Hippocampal formation (tissue), 2 donors: ENCODE measurements at places on chromosomes 5 and 9.
A peak's percentile ranks its signal among the peaks of the same experiment; 100 is the strongest.

GRCh38 chr5:146589028-146589345, 73.0 kb upstream of the GPR151 start:
- DNase-seq: peak; percentile 74

GRCh38 chr5:7856855-7857254, 5.9 kb upstream of the CFAP90 start:
- peak; percentile 53 for DNase-seq

DNA sequence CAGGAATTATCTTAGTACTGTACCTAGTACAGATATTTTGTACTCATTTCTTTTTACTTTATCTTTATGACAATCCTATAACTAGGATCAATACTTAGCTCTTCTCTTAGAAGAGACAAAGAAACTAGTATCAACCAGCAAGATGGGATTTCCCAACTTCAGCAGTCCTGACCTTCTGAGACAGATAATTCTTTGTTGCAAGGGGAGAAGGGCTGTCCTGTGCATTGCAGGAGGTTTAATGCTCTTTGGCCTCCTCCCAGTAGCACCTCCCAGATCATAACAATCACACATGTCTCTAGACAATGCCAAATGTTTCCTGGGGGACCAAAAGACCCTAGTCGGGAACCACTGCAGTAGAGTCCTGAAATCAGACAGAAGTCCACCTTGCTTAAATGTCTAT, 424.3 kb upstream of the DMAC1 start:
- no peak for DNase-seq

DNA sequence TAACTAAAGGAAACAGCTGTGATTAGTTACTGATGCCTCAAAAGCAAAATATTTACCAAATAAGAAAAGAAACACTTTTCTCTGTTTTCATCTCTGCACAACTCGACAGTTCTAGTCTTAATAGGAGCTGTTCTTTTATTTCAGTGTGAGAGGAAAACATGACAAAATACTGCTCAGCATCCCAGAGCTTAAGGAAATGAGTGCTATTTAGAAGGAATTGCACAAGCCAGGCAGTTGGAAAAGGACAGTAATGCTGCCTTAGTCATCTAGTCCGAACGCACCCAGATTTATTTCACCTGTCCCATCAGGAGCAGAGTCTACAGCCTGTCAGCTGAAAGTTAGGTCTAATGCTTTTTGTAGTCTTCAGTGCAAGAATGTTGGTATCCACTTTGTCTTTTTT, 12.3 kb downstream of the ZCCHC9 start:
- no peak for DNase-seq

DNA sequence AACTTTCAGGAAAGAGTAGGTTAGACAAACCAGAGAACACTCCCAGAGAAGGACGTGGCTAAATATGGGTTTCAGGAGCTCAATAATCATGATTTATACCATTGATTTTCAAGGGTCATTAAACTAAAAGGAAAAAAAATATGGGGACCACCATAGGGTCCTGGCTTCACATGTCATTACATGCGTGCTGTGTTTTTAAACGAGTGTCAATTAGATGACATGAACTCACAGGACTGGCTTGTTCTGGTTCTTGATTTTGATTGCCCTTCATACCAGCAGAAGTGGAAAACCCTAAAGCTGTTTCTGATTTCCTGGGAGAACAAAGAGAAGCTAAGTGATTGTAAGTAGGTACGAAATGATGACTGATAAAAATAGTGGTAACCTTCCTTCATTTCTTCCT, 5.8 kb downstream of the ACOT12 start:
- DNase-seq: no peak

DNA sequence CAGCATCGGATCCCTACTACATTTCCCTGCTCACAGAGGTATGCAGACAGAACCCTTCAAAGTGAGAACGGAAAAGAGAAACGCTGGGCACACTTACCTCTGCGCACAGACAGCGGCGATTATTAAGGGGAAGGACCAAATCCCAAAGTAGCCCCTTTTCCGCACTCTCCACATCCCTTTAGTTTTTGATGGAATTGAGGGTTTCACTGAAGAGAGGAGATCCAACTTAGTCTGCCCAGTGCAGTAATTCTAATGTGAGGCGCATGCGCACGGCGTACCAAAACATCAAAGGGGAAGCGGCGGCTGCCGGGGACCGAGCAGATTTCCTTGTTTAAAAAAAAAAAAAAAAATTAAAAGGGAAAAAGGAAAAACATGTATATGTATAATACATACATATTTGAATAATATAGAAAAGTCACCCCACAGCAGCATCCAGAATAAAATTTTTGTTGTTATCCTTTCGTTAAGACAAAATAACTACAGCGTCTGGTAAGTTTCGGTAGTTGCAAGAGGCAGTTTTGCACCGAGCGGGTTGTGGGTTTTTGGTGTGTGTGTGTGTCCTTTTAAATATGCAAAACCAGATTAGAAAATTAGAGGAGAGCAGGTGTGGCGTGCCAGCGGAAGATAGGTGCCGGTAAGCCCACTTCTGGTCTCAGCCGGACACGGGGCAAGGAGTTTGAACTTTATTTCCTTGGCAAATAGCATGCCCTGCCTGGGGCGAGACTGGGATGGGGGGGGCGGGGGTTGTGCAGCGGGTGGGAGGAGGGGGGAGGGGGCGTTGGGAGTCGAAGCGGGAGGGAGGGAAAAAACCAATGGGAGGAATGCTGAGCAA, at the start of gene GABRB2:
GABRB2 (minus strand) TSS at position 256 of the 832 bp plus-strand sequence; CDS start at position 174, 82 bp downstream.
- DNase-seq: peak; percentile 62

GRCh38 chr5:38756068-38756467, 89.7 kb upstream of the OSMR start:
- no peak for DNase-seq

GRCh38 chr5:150489360-150490295, 18.3 kb upstream of the NDST1 start:
- DNase-seq: peak; percentile 69

- no peak for DNase-seq
Observed at GRCh38 chr9:98327249-98327561, 71.8 kb upstream of the TBC1D2 start.

GRCh38 chr9:134370638-134371037, 44.4 kb downstream of the RXRA start:
- no peak for DNase-seq

GRCh38 chr5:117144086-117144485, 569.5 kb upstream of the SEMA6A start:
- DNase-seq: no peak

GRCh38 chr5:99272576-99272975, 343.8 kb upstream of the CHD1 start:
- DNase-seq: no peak
